NCI-H2171 treated with DMSO at 0.1 percent for 48 hours (cell line): ENCODE measurements at places on chromosomes 7 and 10.

- no peak for DNase-seq
These were observed 56.5 kb downstream of the BEND7 start for GRCh38 chr10:13472359-13472758.

- DNase-seq: peak; percentile 34
These were observed 196.8 kb upstream of the POT1 start for GRCh38 chr7:125126376-125126775.

DNA sequence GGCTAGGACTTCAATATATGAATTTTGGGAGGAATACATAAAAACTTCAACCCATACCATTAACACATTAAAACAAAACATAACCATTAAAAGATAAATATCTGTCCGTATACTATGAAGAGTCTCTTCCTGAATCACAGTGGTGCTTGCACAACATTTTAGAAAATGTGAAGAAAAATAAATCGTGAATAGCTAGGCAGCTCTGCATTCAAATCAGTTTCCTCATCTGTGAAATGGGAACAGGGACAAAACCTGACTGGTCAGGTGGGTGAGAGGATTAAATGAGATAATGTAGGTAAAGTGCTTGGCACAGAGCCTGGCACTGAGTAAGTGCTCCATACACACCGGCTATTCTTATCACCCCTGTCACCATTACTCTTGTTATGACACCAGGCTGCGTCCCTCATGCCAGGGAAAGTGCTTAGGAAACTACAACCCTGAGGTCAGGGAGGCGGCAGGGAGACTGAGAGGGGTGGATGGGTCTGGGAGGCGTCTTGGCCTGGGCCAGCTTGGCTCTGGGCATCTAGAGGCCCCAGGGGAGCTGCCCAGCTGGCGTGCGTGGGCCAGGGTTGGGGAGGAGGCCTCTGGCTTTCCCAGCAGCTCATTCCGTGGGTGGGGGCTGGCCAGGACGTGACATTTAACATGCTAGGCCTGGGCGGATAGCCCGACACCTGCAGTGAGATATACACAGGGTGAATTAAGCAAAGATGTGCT, 78.3 kb downstream of the SH3PXD2A start:
- no peak for DNase-seq

- no peak for DNase-seq
These were observed 13.5 kb upstream of the RABGEF1 start for GRCh38 chr7:66727058-66727457.

- no peak for DNase-seq
These were observed 121.3 kb downstream of the RGS10 start for GRCh38 chr10:119420950-119421875.

DNA sequence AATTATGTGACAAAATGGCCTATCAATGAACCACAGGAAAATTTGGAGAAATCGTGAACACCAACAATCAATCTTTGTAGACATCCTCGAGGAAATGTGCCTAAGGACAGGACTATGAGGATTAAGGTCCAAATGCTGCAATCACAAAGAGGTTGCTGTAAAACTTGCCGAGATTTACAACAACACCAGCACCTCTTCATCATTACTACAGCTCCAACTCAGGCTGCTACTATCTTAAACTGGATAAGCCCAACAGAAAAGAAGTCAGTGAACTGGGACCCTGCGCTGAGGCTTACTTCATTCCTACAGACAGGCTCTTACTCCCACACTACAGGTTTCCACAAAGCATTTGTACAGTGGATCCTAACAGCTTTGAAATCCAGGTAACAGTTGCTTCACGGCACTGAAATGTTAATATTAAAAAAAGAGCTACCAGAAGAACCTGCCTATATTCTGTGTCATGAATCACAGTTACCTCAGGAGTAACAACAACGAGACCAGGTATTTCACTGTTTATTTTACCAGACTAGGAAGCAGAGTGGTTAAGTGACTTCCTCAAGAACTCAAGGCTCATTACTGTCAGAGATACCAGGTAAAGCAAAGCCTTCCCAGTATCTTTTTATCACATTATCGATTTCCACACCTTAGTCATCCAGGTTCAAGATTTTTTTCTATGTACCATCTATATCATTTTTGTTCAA, 23.9 kb downstream of the CACUL1 start:
- DNase-seq: no peak

- no peak for DNase-seq
These were observed 4.4 kb upstream of the MYL7 start for GRCh38 chr7:44145479-44145968.

GRCh38 chr10:26550774-26551526, 112.8 kb downstream of the APBB1IP start:
- DNase-seq: no peak

- no peak for DNase-seq
These were observed 775.5 kb downstream of the LRMDA start for GRCh38 chr10:76206797-76207352.

GRCh38 chr7:136290351-136290750, 313.2 kb upstream of the MTPN start:
- DNase-seq: no peak

GRCh38 chr10:46560381-46560780, 3.9 kb upstream of the GPRIN2 start:
- DNase-seq: no peak

DNA sequence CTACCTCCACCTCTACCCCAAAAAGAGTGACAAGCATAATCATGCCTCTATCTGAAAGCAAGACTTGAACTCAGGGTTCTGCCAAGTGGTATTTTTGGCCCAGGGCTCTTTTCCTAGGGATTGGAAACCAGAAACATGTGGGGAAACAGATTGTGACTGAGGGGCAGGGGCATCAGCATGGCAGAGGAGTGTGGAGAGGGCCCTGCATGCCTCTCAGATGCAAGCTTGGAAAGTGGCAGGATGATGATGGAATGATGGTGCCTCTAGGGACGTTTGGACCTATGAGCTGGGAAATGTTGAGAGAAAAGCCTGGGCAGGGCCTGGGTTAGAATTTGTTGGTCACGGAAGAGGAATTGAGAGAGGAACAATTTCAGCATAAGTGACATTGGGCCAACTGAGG, 78.4 kb upstream of the LEP start:
- no peak for DNase-seq

- no peak for DNase-seq
These were observed 1.1 kb downstream of the VIM start for GRCh38 chr10:17229016-17229716.

DNA sequence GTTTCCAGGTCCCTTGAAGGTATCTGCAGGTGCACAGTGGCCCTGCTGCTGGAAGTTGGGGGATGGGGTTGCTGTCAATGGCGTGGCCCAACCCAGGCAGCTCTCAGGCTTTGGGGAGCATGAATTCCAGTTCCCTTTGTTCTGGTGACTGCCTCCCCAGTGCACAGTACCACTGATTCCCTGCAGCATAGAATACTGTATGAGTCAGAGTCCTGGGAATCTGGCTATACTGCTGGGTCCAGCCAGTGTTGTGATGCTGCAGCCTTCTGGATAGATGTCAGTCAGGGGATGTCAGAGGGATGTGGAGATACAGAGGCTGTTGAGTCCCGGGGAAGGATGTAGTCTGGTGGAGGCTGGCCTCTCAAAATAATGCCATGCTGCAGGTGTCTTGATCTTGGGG, 99.3 kb downstream of the LANCL2 start:
- DNase-seq: no peak

- DNase-seq: no peak
These were observed 54.8 kb downstream of the ABLIM1 start for GRCh38 chr10:114603303-114603702.

GRCh38 chr10:12504176-12504575, 154.8 kb downstream of the CAMK1D start:
- no peak for DNase-seq
